ENCODE measurements at places on chromosomes 3 and 15. TPM values are rescaled to one million over a fixed set of nuclear protein-coding genes. Genes with fewer than 3 reads are reported as not detected.

The OCA2 gene
- total RNA-seq: not detected

The CRABP1 gene
- not detected for total RNA-seq

The SERINC4 gene
- 0.43 TPM for total RNA-seq

- no peak for DNase-seq
These were observed 334.4 kb upstream of the THBS1 start for GRCh38 chr15:39246523-39246922.

- DNase-seq: no peak
These were observed 39.7 kb downstream of the DIPK2A start for GRCh38 chr3:144011251-144011799.

DNA sequence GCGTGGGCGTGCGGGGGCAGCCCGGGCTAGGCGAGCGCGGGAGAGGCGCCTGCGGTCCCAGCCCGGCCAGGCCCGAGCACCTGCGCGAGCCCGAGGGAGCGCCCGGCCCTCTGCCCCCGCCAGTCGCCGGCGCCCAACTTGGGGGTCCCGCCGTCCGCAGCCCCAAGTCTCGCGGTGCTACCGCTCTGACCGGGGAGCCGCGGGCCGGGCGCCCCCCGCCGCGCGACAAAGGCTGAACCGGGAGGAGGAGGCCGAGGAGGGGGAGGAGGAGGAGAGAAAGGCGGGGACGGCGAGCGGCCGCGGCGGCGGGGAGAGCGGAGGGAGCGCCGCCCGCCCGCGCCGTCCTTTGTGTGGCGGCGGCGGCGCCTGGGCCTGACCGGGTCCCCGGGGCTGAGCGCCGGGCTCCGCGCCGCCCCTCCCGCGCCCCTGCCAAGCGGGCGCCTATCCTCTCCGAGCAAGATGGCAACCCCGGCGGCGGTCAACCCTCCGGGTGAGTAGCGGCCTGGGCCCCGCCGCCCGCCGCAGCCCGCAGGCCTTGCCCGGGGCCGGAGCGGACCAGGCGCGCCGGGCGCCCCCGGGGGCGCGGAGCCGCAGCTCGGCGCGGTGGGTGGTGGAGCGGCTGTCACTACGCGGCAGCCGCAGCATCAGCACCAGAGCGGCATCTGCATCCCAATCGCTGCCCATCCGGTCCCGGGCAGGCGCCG lies at the start of gene ARNT2:
Gene ARNT2, plus strand, starts transcription at position 326 of the 704 bp plus-strand sequence. Its CDS starts 134 bp downstream, at position 460.
- no peak for DNase-seq

DNA sequence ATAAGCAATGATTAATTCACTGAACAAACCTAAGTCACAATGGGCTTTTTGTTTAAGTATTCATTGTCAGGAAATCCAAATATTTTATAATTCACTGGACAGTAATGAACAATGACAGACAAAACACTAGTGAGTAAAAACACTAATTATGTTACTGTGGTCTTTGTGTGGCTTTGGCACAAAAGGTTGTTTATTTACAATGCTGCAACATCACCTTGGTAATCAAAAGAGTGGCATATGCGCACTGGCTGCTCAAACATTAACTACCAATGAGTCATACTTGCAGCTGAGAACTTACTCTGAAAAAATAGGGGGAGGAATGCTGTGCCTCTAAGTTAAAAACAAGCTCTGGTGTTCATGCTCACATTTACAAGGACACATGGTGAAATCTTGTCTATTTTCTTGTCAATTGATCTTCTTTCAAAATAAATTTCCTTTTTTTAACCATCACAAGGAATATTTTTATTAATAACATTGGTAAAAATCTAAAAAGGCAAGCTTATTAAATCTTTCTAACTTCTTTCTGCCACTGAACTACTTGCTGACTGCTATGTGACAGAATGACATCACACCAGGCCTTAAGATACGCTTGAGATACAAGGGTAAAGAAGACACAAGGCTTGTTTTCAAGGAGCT lies 85.2 kb upstream of the PPIB start:
- DNase-seq: no peak

DNA sequence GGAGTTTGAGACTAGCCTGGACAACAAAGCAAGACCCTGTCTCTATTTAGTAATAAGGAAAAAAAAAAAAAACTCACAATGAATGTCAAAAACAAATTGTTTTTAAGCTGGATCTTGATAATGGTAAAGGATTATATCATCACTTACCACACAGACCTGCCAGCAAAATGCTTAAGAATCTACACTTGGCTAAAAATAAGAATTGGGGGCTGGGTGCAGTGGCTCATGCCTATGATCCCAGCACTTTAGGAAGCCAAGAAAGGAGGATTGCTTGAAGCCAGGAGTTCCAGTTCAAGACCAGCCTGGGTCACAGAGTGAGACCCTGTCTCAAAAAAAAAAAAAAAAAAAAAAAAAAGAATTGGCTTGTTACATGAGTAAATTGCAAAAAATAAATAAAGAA lies 31.0 kb downstream of the ACAP2 start:
- no peak for DNase-seq

The GATM gene
- 40.0 TPM for total RNA-seq

DNA sequence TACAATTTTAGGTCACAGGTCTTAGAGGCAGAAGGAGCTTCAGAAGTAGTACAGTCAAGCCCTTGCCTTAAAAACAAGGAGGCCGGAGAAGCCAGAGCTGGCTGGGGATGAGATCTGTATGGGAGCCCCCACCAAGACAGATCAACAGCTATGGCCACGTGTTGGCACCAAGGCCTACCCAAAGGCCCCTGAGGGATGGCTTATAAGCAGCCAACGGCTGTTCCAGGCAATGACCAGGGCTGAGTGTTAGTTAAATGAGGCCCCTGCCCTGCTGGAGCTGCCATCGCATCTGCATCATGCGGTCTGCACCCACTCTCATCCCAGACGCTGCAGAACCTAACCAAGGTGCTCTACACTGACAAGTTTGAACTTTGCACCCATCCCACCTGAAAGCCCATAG lies 43.3 kb downstream of the CCDC12 start:
- peak; percentile 68 for DNase-seq

- DNase-seq: peak; percentile 77
These were observed 29.6 kb downstream of the PSTPIP1 start for GRCh38 chr15:77024273-77025082.

GRCh38 chr3:195209083-195209846 lies 61.7 kb downstream of the XXYLT1 start:
- DNase-seq: no peak

- DNase-seq: no peak
These were observed 400.2 kb downstream of the CNTN3 start for GRCh38 chr3:74214286-74214685.

Measured in cardiac septum (tissue), 1 donor.